ENCODE measurements at places on chromosomes 6 and 20. TPM values are rescaled to one million over a fixed set of nuclear protein-coding genes. Genes with fewer than 3 reads are reported as not detected.

DNA sequence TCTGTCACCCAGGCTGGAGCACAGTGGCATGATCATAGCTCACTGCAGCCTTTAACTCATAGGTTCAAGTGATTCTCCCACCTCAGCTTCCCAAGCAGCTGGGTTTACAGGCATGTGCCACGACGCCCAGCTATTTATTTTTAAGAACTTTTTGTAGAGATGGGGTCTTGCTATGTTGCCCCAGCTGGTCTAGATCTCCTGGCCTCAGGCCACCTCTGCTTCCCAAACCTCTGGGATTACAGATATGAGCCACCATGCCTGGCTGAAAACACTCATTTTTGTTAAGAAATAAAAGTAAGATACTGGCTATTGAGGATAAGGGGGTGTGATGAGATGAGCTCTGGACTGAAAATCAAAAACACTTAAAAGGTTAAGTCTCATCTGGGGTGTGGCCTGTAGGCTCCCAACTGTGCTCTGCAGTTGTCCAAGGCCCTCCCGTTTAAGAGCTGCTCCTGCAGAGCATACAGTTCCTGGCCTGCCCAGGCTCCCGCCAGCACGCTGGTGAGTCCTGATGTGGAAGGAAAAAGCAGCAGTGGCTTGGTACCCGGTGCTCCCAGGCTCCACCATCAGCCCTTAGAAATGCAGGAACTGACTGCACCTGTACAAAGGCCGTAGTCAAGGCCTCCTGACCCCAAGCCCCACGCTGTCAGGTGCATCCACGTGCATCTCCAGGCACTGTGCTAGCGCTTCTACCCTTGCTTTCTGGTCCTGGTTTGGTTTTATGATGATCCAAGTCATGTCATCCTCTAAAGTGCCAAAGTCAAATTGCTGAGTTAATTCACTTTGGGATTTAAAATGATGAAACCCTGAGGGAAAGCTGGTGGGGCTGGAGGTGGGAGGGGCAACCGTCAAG is 111.5 kb downstream of the TMEM242 start:
- peaks cover 6% of the 10 kb centered on the region for H3K36me3 ChIP-seq
- no peak for DNase-seq
- H3K4me1 ChIP-seq, result no peaks in the 10 kb centered on the region
- no peaks in the 10 kb centered on the region for H3K27me3 ChIP-seq

DNA sequence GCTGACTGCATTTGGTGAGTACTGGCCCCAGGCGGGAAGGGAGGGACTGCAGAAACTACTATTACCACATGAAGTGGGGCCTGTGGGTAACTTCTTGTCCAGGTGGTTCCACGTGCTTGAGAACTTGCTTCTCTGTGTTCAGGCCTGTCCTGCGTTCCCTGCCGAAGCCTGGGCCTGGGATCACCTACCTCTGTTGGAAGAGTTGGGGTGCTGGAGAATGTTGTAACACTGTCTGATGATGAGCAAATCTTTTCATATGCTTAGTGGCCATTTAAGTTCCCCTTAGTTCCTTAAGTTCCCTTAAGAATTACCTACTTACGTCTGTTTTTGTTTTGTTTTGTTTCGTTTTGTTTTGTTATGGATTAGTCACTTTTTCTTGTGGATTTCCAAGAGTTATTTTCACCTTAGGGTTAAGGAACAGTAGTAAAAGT is 154.4 kb downstream of the DTNBP1 start:
- no peaks in the 10 kb centered on the region for H3K27me3 ChIP-seq
- no peak overlapping the region for H3K27ac ChIP-seq
- H3K4me3 ChIP-seq, result no peak overlapping the region
- DNase-seq, result no peak

- H3K27me3 ChIP-seq, result no peaks in the 10 kb centered on the region
- DNase-seq, result peak; percentile 52
- H3K4me3 ChIP-seq, result peak overlapping the region; percentile 82
- peak overlapping the region; percentile 94 for H3K27ac ChIP-seq
- peaks cover 6% of the 10 kb centered on the region for H3K4me1 ChIP-seq
Observed at GRCh38 chr6:144217264-144217663, 66.9 kb downstream of the STX11 start.

GRCh38 chr6:69935079-69935478 is 68.7 kb downstream of the COL19A1 start:
- H3K27ac ChIP-seq, result no peak overlapping the region
- no peak for DNase-seq
- H3K4me3 ChIP-seq, result no peak overlapping the region
- H3K36me3 ChIP-seq, result no peaks in the 10 kb centered on the region
- H3K27me3 ChIP-seq, result no peaks in the 10 kb centered on the region

GRCh38 chr6:21208081-21208795 is 385.3 kb upstream of the SOX4 start:
- no peaks in the 10 kb centered on the region for H3K27me3 ChIP-seq
- H3K4me3 ChIP-seq, result no peak overlapping the region
- no peaks in the 10 kb centered on the region for H3K36me3 ChIP-seq
- no peaks in the 10 kb centered on the region for H3K4me1 ChIP-seq
- H3K27ac ChIP-seq, result no peak overlapping the region
- no peak for DNase-seq

GRCh38 chr20:30286157-30286556 is 971.3 kb upstream of the DEFB115 start:
- H3K27me3 ChIP-seq, result peaks cover 3% of the 10 kb centered on the region
- no peak overlapping the region for H3K4me3 ChIP-seq
- H3K4me1 ChIP-seq, result peaks cover 3% of the 10 kb centered on the region
- DNase-seq, result no peak
- no peaks in the 10 kb centered on the region for H3K36me3 ChIP-seq

- H3K4me3 ChIP-seq, result no peak overlapping the region
- peak; percentile 78 for DNase-seq
- H3K36me3 ChIP-seq, result no peaks in the 10 kb centered on the region
- peaks cover 11% of the 10 kb centered on the region for H3K4me1 ChIP-seq
- H3K27me3 ChIP-seq, result no peaks in the 10 kb centered on the region
Observed at GRCh38 chr6:108771421-108771820, 76.8 kb upstream of the ARMC2 start.

- DNase-seq, result no peak
- H3K4me3 ChIP-seq, result no peak overlapping the region
- no peaks in the 10 kb centered on the region for H3K4me1 ChIP-seq
- no peaks in the 10 kb centered on the region for H3K36me3 ChIP-seq
Observed at GRCh38 chr6:155426408-155426945, 29.2 kb downstream of the NOX3 start.

GRCh38 chr6:165634101-165634880 is 28.8 kb downstream of the PDE10A start:
- H3K4me3 ChIP-seq, result no peak overlapping the region
- H3K27ac ChIP-seq, result no peak overlapping the region
- no peaks in the 10 kb centered on the region for H3K27me3 ChIP-seq
- no peak for DNase-seq
- no peaks in the 10 kb centered on the region for H3K36me3 ChIP-seq
- H3K4me1 ChIP-seq, result no peaks in the 10 kb centered on the region

- no peaks in the 10 kb centered on the region for H3K36me3 ChIP-seq
- no peaks in the 10 kb centered on the region for H3K27me3 ChIP-seq
- no peak for DNase-seq
- no peak overlapping the region for H3K27ac ChIP-seq
- H3K4me1 ChIP-seq, result no peaks in the 10 kb centered on the region
- no peak overlapping the region for H3K4me3 ChIP-seq
Observed at GRCh38 chr6:165574220-165575157, 88.6 kb downstream of the PDE10A start.

GRCh38 chr6:134389129-134389528 is 71.2 kb upstream of the SGK1 start:
- no peaks in the 10 kb centered on the region for H3K4me1 ChIP-seq
- H3K36me3 ChIP-seq, result no peaks in the 10 kb centered on the region
- no peaks in the 10 kb centered on the region for H3K27me3 ChIP-seq

DNA sequence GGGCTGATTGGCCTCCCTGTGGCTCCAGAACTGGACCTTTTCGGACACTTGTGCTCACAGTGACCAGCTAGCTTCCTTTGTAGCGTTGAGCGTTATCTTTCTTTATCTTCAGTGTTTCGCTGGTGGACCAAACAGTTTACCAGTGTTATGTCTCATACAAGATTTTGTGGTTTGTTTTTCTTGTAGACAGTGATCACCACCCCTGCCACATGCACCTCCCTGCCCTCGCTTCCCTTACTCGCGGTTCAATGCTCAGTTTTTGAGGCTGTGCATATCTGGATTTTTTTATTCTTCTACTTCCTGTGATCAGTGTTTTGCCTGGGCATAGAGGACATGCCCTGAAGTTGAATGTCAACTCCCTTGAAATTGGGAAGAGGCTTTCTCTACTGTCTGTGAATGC is 16.4 kb downstream of the MYT1 start:
- no peak overlapping the region for H3K4me3 ChIP-seq
- no peak for DNase-seq
- no peaks in the 10 kb centered on the region for H3K4me1 ChIP-seq
- H3K27ac ChIP-seq, result no peak overlapping the region
- no peaks in the 10 kb centered on the region for H3K36me3 ChIP-seq

DNA sequence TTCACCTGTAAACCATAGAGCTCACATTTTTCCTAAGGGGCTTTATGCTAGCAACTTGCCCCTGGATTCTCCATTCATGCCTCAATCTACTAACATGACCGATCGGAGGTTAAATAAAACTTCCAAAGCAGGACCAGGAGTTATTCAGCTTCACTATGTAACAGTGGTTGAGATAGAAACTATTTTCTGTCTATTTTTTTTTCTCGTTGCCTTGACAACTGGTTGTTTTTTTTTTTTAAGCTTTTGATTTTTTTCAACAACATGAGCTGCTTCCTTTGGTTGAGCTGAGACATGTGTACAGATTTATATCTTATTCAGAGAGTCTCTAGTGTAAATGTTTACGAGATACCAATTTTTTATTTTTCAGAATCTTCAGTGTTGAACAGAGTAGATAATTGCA is 85.7 kb downstream of the SHLD1 start:
- no peak overlapping the region for H3K4me3 ChIP-seq
- no peak overlapping the region for H3K27ac ChIP-seq
- no peaks in the 10 kb centered on the region for H3K27me3 ChIP-seq
- H3K4me1 ChIP-seq, result peaks cover 10% of the 10 kb centered on the region

GRCh38 chr6:115668781-115669180 is 391.9 kb downstream of the FRK start:
- no peaks in the 10 kb centered on the region for H3K27me3 ChIP-seq
- H3K36me3 ChIP-seq, result no peaks in the 10 kb centered on the region
- no peak overlapping the region for H3K4me3 ChIP-seq

- no peak overlapping the region for H3K4me3 ChIP-seq
- no peaks in the 10 kb centered on the region for H3K27me3 ChIP-seq
- H3K36me3 ChIP-seq, result no peaks in the 10 kb centered on the region
Observed at GRCh38 chr6:22442826-22443225, 126.5 kb upstream of the HDGFL1 start.

- H3K27ac ChIP-seq, result no peak overlapping the region
- no peaks in the 10 kb centered on the region for H3K27me3 ChIP-seq
- H3K4me3 ChIP-seq, result no peak overlapping the region
- no peaks in the 10 kb centered on the region for H3K36me3 ChIP-seq
Observed at GRCh38 chr6:137230547-137230946, 11.4 kb upstream of the IFNGR1 start.

DNA sequence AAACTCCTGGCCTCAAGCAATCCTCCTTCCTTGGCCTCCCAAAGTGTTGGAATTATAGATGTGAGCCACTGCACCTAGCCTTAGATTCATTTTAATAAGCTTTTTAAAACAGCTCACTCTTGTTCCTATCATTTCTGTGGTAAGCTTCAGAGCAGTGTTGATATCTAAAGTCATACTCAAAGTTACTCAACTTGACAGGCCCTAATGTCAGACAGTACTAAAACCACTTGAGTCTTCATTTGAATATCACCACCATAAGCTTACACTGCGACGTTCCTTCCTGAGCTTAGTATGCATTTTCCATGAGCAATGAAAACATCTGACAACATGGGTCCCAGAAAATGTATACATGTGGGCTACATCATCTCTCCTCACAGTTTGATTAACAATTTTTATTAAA is 6.0 kb downstream of the FUCA2 start:
- no peak overlapping the region for H3K27ac ChIP-seq
- peaks cover 5% of the 10 kb centered on the region for H3K36me3 ChIP-seq

GRCh38 chr20:38337561-38338140 is 8.6 kb upstream of the LBP start:
- H3K27me3 ChIP-seq, result peaks cover 68% of the 10 kb centered on the region
- H3K4me1 ChIP-seq, result no peaks in the 10 kb centered on the region
- no peak overlapping the region for H3K27ac ChIP-seq
- H3K36me3 ChIP-seq, result no peaks in the 10 kb centered on the region
- H3K4me3 ChIP-seq, result no peak overlapping the region

- H3K27me3 ChIP-seq, result no peaks in the 10 kb centered on the region
- no peak for DNase-seq
- H3K4me1 ChIP-seq, result no peaks in the 10 kb centered on the region
- H3K27ac ChIP-seq, result no peak overlapping the region
Observed at GRCh38 chr6:313087-313486, 20.8 kb downstream of the DUSP22 start.

DNA sequence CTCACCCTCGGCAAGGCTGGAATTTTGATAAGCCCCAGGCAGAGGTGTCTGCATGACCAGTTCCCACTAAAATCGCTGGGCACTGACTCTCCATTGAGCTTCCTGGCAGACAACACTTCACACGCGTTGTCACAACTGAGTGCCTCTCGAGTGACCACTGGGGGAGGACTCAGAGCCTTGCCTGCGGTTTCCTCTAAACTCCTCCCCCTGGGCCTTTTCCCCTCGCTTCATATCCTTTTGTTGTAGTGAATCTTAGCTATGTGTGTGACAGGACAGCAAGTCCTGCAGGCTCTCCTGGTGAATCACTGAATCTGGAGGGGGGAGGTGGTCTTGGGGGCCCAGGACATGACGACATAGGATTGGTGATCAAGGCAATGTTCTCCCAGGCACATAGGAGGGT is 670.8 kb downstream of the PRKN start:
- H3K27me3 ChIP-seq, result no peaks in the 10 kb centered on the region
- H3K36me3 ChIP-seq, result no peaks in the 10 kb centered on the region
- H3K4me1 ChIP-seq, result peaks cover 11% of the 10 kb centered on the region
- peak overlapping the region; percentile 41 for H3K4me3 ChIP-seq
- peak; percentile 81 for DNase-seq

- no peak for DNase-seq
Observed at GRCh38 chr6:18600255-18600654, 213.1 kb downstream of the RNF144B start.

- no peaks in the 10 kb centered on the region for H3K4me1 ChIP-seq
- H3K36me3 ChIP-seq, result no peaks in the 10 kb centered on the region
- H3K4me3 ChIP-seq, result peak within 1 kb of the TSS; percentile 75
- H3K27me3 ChIP-seq, result peaks cover 8% of the 10 kb centered on the region
Observed at GRCh38 chr20:3239026-3239866, at the start of gene SLC4A11. SLC4A11 (minus strand) TSS chr20:3239190; CDS start chr20:3239137, 53 bp downstream.

The PHACTR1 gene
- total RNA-seq, result 0.25 TPM

The FRMD1 gene
- total RNA-seq, result not detected

The IL17F gene
- not detected for total RNA-seq

The FNDC1 gene
- 5.2 TPM for total RNA-seq

The ATRN gene
- total RNA-seq, result 33.9 TPM

The TUBB2B gene
- 10.4 TPM for total RNA-seq

The HINT3 gene
- 21.8 TPM for total RNA-seq

The PM20D2 gene
- 3.0 TPM for total RNA-seq

The ADAM33 gene
- total RNA-seq, result 53.1 TPM

The SPATA2 gene
- total RNA-seq, result 4.8 TPM

The BTNL2 gene
- total RNA-seq, result not detected

The DACT2 gene
- total RNA-seq, result not detected

The NKAPL gene
- total RNA-seq, result 0.97 TPM

The PRPH2 gene
- 1.5 TPM for total RNA-seq

The PAQR8 gene
- 3.4 TPM for total RNA-seq

The ENPP5 gene
- not detected for total RNA-seq

The SAPCD1 gene
- not detected for total RNA-seq

The MAP3K5 gene
- total RNA-seq, result 4.1 TPM
